Stimulated activated CD4-positive, alpha-beta T cell treated with anti-CD3 and anti-CD28 coated beads, Interleukin-1b, Interleukin-23, amount 100 ng/mL, for 48 hours (primary cell): ENCODE measurements at places on chromosomes 11 and 22.

DNA sequence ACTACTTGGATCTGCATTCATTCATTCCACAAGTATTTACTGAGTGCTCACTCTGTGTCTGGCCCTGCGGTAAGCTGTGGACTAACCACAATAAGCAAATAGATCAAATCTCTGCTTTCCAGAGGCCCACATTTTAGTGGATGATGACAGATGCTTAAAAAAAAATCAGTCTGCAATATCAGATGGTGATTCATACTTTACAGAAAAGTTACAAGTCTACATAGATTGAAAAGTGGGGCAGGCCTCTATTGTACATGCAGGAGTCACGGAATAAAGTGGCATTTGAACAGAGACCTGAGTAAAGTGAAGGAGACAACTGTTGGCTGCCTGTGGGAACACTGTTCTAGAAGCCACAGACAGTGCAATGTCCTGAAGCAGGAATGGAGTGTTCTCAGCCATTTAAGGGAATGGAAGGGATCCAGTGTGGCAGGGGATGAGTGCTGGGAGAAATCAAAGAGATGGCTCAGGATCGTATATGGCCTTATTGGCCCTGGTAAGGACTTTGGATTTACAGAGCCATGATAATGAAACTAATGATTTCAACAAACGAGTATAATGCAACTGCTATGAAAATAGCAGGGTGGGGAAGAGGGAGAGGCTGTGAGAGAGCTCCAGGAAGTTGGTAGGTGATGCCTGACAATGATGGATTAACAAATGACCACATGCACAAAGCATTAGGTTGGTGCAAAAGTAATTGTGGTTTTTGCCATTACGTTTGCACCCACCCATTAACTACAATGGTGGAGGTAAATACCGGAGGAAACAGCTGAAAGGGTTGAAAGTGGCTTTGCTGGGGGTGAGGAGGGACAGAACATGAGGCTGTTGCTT is 31.1 kb downstream of the TMEM45B start:
- peak; percentile 17 for DNase-seq

DNA sequence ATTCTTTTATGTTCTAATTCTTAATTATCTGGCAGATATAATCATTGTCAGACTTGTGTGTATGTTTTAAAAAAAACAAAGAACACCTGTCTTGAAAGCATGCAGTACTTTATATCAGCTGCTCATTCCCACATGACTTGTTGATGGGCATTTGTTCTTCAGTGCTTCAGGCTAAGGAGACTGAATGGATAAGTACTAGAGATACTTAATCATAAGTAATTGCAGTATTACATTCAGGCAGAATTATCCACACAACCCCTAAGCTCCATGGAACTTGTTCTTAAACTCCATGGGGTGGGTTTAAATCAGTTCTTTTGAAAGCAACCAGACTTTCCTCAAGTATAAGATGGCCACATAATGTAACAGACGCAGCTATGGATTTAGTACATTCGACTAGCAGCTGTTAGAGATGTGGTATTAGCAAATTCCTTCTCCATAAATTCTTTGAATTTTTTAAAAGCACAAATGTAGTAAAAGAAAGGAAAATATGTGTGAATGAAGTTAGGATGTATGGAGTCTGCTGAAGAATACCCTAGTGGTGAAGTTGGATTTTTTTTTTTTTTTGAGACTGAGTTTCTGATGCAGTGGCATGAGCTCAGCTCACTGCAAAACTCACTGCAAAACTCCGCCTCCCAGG is 3.0 kb downstream of the JAM3 start:
- no peak for DNase-seq

- no peak for DNase-seq
These were observed 64.4 kb downstream of the GRAMD1B start for GRCh38 chr11:123494195-123495050.

DNA sequence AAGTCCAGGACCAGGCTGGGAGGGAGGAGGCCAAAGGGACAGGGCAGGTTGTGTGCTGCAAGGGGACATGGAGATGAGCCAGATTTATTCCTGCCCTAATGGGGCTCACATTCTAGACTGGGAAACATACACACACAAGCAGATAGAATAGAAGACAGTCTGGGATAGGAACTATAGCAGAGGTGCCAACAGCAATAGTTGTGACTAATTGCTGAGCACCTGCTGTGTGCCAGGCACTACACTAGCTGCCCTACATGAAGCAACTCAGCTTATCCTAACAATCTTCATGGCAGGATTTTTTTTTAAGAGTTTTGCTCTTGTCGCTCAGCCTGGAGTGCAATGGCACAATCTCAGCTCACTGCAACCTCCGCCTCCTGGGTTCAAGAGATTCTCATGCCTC is 11.4 kb downstream of the MOGAT2 start:
- no peak for DNase-seq

DNA sequence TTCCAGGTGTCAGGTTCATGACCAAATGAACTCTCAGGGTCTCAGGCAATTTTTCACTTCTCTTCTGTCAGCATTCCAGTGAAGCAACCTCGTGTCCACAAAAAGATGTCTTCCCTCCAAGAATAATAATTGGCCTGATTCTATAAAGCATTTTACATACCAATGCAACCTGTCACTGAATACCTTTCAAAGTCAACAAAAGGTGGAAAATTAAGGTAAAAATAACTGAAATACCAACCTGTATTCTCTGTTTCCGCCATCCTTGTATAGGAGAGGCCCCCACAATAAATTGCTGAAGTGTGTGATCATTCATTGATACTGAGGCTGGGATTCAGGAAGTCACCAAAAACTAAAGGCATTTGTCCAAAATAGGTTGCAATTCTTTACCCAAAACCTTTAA is 77.4 kb upstream of the TMEM45B start:
- DNase-seq: no peak

DNA sequence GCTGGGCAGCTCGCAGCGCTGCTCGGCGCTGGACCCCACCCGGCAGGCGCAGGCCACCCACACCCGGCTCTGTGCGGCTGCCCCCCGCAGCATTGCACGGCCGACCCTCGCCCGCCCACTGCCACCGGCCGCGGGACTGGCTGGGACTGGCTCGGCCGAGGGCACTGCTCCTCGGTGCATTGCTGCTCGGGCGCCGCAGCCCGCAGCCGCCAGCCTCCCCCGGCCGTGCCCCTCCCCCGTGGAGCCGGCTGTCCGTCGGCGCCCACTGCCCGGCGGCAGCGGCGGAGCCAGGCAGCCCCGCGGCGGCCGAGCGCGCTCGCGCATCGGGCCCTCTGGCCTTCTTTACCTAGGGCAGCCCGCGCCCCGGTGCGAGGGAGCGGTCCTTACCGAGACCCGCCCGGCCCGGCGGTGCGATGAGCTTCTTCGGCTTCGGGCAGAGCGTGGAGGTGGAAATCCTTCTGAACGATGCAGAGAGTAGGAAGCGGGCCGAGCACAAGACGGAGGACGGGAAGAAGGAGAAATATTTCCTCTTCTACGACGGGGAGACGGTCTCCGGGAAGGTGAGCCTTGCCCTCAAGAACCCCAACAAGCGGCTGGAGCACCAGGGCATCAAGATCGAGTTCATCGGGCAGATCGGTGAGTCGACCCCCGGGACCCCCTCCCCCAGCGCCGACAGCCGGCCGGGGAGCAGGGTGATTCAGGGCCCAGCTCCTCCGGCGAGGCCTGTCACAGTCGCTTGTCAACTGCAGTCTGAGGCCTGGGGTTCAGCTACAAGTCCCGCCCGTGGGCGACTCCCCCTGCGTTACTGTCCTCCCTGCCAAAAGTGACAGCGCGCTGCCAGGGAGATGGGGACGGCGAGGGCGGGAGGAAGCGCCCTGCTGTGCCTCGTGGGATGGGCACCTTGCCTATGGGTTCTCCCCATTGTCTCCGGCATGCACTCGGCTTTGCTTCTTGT is 516 bp downstream of the VPS26B start:
- DNase-seq: peak; percentile 73
